CD4-positive, alpha-beta T cell treated with Interferon gamma for 1 hour (primary cell): ENCODE measurements at places on chromosomes 3 and 15.
A peak's percentile ranks its signal among the peaks of the same experiment; 100 is the strongest.

DNA sequence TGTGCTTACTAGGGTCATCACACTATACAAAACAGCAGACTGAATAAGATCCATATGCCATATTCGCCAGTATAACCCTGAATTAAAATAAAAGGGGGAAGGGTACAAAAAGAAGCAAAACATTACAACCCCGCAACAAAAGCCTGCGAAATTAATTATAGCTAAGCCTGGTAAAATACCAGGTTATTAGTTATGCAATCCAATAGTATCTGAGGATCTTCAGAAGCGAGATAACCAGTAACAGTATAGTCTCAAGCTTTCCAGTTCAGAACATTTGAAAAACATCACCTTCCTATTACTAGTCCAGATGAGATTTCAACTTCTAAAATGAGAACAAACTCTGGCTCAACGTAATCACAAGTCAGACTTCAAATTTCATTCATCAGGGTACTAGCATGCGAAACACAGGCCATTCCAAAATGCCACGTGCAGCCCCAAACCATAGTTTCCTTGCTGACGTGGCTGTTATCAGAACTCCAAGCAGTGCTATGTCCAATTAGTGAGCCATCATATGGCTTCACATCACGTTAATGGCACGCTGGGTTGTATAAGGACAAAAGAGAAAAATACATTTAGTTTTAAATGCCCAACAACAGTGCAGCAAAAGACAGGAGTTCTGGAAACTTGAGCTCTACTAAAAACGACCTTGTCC lies 1.1 kb downstream of the SSR3 start:
- no peak for DNase-seq

DNA sequence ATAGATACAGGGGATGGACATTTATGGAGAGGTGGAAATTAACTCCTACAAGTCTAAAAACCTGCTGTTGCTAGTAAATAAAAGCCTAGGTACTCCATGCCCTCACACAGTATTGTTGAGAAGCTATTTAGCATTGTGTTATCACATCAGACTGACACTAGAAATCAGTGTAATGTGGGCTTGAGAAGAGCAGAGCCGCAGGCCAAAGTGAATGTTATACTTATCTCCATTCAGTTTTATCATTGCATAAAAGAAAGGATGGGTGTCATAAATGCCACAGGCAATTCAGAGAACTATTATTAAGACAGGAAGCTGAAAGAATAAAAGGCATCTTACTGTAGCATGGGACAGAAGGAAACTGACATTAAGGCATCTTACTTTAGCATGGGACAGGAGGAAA lies 13.7 kb upstream of the ISLR start:
- DNase-seq: no peak

DNA sequence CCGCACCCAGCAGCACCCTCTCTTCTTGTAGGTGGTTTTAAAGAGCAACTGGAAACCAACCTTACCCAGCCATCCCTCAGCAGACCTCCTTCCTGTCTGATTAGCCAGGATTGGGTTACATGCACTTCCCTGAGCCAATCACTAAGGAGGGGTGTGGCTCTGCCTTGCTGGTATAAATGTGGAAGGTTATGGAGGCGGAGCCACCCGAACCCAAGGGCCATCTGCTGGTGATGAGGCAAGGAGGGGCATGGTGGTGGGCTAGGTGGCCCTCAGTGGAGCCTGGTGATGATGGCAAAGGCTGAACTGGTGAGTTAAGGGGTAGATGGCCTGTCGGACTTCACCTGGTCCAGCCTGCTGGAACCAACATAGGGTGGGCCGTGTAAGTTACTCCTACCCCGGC lies 39.8 kb downstream of the CCDC33 start:
- DNase-seq: no peak

DNA sequence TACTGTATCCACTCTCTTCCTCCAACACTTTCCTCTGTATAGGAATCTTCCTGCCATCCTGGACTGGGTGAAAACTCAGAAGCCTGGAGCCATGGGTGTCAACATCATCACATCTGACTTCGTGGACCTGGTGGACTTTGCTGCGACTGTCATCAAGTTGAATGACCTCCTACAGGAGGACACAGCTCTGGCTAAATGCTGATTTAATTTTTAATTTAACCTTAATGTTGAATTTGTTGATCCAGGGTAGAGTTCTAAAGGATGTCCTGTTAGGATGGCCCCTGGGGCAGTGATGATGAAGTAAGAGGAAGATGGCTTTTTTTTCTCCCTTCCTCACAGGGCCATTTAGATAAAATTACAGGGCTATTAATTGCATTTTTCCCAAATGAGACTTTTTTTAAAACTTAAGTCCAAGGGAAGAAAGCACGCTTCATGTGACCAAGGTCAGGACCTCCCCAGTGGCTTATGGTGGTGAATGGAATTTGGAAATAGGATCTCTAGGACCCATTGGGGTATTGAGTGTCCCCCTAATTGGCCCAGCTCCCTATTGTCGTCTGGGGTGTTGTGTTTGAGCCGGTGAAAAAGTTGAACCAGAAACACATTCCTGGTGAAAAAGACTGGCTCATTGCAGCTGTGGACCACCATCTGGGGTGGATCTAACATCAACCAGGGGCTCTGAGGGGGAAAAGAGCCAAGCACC lies 125.7 kb upstream of the ZBED2 start:
- DNase-seq: no peak

- DNase-seq: no peak
These were observed 34.9 kb downstream of the APH1B start for GRCh38 chr15:63312286-63312685.

GRCh38 chr3:68485051-68485450 lies 447.3 kb downstream of the TAFA4 start:
- DNase-seq: no peak

GRCh38 chr3:173009410-173009809 lies 131.6 kb downstream of the SPATA16 start:
- DNase-seq: no peak

GRCh38 chr15:81288616-81289015 lies 35.3 kb downstream of the STARD5 start:
- no peak for DNase-seq

- DNase-seq: no peak
These were observed 30.8 kb downstream of the HLTF start for GRCh38 chr3:149055575-149055974.

DNA sequence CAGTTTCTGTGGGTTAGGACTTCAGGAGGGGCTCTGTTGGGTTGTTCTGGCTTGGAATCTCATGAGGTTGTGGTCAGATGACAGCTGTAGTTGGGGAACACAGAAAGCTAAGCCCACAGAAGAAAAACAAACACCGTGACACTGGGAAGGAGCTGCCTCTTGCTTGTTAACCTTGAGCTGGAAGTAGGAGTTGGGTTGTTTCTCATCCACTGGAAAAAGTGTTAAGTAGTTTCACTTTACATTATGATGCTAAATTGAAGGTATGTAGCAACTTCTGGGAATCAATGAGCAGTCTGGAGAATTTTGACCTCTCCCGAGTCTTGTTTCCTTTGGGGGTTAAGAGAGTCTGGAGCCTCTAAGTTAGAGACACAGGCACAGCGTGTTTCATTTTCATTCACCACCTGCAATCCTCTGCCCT lies 20.4 kb downstream of the HACD3 start:
- no peak for DNase-seq

GRCh38 chr15:65818927-65819562 lies 27.0 kb upstream of the DENND4A start:
- DNase-seq: no peak

DNA sequence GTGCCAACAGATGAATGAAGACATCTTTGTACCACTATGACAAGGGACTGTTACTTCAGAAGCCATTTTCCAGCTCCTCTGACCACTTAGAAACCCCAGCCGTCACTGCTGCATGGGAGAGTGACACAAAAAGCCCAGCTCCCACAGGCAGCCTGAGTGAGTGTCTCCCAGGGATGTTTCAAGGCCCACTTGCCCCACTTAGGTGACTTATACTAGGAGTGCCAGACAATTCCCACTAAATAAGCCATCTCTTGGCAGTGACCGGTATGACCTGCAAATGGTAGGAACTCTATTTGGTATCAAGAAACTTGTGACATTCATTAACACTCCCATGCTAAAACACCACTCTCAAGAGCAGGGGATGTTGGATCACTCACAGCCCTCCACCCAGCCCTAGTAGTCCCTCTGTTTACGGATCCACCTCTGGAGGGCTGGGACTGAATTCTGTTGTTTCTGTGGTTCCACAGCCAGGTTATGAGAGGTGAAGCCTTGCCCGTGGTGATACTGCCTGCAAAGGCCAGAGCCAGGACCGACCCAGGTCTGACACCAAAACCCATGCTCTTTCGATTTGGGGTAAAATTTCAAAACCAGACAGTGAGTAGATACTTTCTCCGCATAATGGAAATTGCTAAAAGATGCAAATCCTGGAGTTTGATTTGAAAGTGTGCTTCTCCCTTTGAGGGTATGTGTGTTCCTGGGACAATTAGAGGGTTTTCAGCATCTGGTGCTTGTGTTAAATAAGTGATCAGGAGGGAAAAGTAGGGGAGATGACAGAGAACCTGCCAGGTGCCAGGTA lies 14.5 kb downstream of the RBP1 start:
- DNase-seq: no peak

DNA sequence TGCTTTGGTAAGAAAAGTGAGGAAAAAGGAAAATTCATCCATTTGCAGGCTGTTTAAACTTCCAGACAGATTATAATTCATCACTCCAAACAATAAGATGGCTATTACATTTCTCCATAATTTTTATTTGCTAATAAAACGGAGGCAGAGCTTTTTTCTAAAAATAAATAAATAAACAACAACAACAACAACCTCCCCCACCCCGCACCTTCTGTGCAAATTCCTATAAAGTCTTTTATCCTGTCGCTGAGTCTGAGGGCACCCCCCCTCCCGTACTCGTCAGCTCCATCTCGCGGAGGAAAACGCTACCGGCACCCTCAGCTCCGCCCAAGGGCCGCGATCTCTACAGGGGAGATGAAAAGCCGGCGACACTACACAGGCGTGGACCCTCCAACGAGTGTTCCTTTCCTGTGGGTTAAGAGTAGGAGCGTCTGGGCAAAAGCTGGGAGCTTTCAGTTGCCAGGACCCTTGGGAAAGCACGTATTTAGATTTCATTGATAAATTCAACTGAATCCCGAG lies 1.0 kb upstream of the ATP1B3 start:
- DNase-seq: peak; percentile 80

GRCh38 chr3:128409624-128410581 lies 56.8 kb downstream of the DNAJB8 start:
- no peak for DNase-seq

DNA sequence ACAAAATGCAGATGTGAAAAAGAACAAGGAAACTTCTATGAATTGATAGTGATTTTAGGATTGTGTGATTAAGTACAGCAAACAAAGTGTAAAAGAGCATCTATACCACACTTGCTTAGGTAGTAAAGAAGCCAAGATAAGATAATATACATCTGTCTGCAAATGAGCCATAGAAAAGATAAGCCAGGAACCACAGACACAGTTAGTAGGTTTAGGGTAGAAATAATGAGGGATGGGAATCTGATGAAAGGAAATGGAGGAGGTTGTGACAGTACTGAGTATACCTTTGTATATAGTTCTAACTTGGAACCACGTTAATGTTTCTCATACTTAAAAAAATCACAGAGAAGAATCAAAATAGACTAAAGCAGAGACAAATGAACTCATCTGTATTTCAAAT lies 54.0 kb downstream of the TCF12 start:
- no peak for DNase-seq

- peak; percentile 73 for DNase-seq
These were observed 11.5 kb downstream of the CSK start for GRCh38 chr15:74793135-74794028.

- peak; percentile 59 for DNase-seq
These were observed 550 bp downstream of the RPP25 start for GRCh38 chr15:74955796-74956647.

DNA sequence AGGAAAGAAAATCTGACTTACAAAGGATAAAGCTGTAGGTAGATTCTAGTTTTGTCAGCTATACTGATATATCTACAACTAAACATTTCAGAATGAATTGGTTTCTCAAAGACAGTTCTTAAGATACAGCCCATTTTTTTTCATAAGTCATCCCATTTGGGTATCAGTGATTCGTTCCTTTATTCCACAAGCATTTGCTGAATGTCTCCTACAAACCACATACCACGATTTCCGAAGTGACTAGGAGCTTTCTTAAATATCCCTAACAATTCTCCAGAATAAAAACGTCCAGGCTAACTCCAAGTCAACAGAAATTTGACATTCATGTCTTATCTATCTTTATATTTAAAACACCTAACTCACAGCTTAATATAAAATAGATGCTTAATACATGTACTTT lies 59.8 kb downstream of the TP53BP1 start:
- no peak for DNase-seq

- DNase-seq: no peak
These were observed 38.4 kb downstream of the SLCO3A1 start for GRCh38 chr15:91891788-91892345.

DNA sequence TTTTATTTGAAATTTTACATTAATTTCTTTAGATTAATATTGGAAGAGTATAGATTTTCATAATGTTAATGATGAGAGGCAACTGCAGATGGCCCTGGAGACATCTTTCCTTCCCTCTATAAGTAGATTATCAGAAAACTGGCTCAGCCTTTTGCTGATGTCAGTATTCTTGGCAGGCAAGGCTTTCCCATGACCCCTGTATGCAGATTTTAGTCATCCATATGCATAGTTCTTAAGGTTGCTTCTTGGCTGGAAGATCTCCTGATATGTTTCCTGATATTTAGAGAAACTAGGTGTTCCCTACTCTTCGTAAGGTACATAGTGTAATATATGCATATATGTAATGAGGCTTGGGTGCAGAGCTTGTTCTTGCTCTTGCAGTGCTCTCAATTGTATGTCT lies 911.4 kb downstream of the EPHA3 start:
- DNase-seq: no peak

- no peak for DNase-seq
These were observed 413.2 kb downstream of the NTRK3 start for GRCh38 chr15:87843312-87843711.

- no peak for DNase-seq
These were observed 1.4 kb upstream of the COL8A1 start for GRCh38 chr3:99637016-99637367.

DNA sequence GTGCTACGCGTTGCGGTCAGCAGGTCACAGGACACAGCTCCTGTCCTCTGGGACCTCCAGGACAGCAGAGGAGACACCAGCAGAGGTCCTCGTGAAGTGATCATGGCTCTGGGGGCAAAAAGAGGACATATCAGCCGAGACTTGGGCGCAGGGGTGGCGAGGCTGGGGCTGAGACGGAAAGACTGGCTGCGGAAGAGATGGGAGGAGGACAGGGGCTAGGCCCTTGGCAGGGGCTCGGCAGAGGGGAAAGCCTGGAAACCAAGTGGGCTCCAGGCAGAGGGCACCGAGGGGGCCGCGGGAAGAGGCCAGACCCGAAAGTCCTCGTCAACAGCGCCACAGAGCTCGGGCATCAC lies 4.9 kb upstream of the CFAP100 start:
- no peak for DNase-seq
